ENCODE measurements at places on chromosomes 1 and 21.

GRCh38 chr1:115665319-115666096 is 23.7 kb downstream of the VANGL1 start:
- no peak for DNase-seq

- no peak for DNase-seq
These were observed 205.7 kb upstream of the SAMSN1 start for GRCh38 chr21:14751602-14752344.

GRCh38 chr21:25857308-25858074 is 122.7 kb downstream of the GABPA start:
- DNase-seq = no peak

GRCh38 chr1:237226177-237226944 is 184.4 kb downstream of the RYR2 start:
- DNase-seq = no peak

DNA sequence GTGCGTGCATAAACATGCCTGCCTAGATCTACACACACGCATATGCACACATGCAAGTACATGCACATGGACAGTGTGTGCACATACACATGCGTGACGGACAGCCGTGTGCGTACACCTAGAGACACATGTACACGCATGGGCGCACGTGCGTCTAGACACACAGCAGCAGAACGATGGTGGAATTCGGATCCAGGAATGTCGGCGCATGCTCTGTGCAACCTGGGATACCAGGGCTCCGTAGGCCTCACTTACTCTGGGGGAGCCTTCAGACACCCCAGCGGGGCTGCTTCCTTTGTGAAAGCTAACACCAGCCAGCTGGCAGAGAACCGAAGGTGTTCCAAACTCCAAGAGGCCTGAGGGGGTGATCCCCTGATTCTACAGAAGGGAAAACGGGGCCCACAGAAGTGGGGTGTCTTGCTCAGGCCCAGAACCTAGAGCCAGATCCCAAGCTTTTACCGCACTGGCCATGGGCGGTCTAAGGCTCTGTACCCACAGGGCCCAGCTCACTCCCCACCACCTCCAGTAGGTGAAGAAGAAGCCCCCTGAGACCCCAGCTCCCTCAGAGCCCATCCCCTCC is 27.4 kb upstream of the ARHGEF16 start:
- no peak for DNase-seq

- peak; percentile 32 for DNase-seq
These were observed 37.0 kb downstream of the CAPN8 start for GRCh38 chr1:223628233-223629125.

DNA sequence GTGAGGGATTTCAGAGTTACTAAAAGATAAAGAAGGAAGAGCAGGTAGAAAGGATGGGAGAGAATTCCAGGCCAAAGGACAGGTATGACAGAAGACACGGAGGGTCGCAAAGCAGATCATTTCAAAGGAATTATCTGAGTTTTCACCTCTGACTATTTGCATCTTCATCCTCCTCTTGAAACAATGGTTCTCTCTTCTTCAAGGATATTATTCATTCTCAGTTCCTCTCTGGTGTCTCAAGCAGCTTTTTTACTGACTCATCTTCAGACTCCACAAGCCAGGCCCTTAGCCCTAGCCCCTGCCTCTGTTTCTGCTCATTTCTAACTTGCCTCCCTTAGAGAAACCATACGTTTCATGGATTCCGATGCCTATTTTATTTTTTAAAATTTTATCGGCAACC is 15.0 kb downstream of the DDX59 start:
- no peak for DNase-seq

DNA sequence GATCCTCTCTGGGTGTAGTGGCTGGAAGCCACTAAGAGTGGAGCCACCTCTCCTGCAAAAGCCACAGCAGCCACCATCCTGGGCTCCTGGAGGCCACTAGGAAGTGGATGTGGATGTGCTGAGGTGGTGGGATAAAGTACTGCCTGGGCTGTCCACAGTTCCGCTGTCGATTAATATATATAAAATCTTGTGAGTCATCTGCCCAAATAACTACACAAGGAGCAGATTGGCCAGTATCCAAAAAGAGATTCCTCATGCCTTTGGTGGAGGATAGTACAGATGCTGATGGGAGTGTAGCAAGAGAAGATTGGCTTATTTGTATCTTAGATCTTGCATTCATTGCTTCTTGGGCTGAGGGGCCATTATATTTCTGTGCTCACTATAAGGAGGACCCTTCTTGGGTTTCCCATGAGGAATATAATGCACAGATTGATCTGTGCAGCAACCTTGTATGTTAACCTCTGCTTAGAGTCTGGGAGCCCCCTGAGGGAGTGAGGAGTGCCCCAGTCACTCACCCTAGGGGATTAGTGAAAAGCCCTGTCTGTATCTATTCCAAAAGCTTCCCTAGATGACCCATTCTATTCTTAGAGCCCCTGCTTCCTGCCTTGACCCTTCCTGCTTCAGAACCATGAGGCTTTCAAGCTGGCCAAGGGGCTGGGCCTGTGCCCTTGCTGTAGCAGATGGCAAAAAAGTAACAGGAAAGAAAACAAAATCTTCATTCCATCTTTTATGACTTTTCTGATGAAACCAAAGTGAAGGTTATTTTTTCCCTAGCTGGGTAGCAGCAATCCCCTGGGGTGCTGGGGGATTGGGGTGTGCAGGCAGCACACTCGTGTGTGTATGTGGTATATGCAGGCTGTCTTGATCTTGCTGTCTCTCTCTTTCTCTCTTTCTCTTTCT is 31.7 kb downstream of the RCSD1 start:
- no peak for DNase-seq

DNA sequence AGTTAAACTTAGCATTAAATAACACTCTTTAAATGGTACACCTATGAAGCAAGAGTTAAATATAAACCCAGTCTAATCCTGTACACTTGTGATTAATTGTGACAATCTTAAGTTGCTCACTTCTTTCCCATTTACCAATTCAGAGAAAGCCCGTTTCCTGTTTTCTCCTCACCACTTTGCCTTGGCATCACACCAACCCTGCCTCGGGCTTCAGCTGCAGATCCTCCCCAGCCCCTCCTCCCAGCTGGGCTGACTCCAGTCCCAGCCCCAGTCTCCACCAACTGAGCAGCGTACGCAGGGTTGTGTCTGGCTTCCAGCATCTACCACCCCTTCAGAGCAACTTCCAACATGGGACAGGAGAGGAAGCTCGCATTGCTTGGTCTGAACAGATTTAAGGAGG is 4.1 kb downstream of the PYCR2 start:
- peak; percentile 17 for DNase-seq

GRCh38 chr1:246157516-246157915 is 349.6 kb downstream of the SMYD3 start:
- no peak for DNase-seq

GRCh38 chr1:63316984-63317816 is 5.2 kb upstream of the FOXD3 start:
- DNase-seq = no peak

GRCh38 chr1:96967311-96967710 is 245.7 kb downstream of the PTBP2 start:
- DNase-seq = no peak

- no peak for DNase-seq
These were observed 2.3 kb downstream of the RPF1 start for GRCh38 chr1:84481317-84481716.

DNA sequence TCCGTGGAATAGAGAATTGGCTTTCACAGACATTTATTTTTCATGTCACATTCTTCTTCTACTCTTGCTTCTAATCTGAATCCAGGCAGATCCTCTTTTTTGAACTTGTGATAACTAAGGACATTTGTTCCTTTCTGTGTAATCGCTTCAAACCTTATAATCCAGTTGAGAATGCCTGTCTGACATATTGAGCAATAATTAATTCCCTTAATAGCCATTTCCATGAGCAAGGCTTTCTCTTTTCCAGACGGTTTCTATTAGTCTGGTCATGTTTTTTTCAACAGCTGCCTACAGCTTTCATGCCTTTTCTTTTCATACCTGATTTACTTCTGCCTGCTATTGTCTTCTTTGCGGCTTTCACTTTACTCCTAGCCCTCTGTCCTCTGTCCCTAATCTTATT is 163.4 kb downstream of the CYYR1 start:
- no peak for DNase-seq

- DNase-seq = no peak
These were observed 5.0 kb downstream of the DENND1B start for GRCh38 chr1:197770243-197770642.

- no peak for DNase-seq
These were observed 228.8 kb downstream of the OMA1 start for GRCh38 chr1:58317694-58318093.

DNA sequence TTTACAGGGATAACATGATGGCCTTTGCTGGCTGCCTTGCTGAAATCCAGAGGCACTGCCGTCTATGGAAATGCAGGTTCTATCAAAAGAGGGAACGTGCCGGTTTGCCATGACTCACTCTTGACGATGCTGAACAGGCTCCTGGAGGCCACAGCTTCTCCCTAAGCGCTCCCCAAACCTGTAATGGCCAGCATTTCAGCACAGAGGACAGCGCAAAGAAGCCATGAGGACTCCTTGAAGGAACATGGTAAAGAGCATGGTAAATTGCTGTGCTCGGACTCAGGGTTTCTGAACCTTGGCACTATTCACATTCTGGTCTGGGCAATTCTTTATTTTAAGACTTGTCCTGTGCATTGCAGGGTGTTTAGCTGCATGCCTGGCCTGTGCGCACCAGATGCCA is 217.5 kb downstream of the CAMTA1 start:
- DNase-seq = no peak

DNA sequence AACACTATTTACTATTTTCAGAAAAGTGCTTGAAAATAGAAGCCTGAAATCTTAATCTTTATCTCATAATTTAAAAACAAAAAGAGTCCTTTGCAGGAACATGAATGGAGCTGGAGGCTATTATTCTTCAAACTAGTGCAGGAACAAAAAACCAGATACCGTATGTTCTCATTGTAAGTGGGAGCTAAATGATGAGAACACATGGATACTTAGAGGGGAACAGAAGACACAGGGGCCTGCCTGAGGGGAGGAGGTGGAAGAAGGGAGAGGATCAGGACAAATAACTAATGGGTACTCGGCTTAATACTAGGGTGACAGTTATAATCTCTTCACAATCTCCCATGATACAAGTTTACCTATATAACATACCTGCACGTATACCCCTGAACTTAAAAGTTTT is 176.3 kb downstream of the SDCCAG8 start:
- no peak for DNase-seq

GRCh38 chr1:6969762-6970161 is 184.5 kb downstream of the CAMTA1 start:
- DNase-seq = no peak

GRCh38 chr1:156126630-156127534 is 12.4 kb downstream of the LMNA start:
- no peak for DNase-seq

GRCh38 chr1:36159614-36160387 is 3.8 kb downstream of the MAP7D1 start:
- no peak for DNase-seq

GRCh38 chr1:78426408-78426807 is 64.4 kb upstream of the PTGFR start:
- no peak for DNase-seq

DNA sequence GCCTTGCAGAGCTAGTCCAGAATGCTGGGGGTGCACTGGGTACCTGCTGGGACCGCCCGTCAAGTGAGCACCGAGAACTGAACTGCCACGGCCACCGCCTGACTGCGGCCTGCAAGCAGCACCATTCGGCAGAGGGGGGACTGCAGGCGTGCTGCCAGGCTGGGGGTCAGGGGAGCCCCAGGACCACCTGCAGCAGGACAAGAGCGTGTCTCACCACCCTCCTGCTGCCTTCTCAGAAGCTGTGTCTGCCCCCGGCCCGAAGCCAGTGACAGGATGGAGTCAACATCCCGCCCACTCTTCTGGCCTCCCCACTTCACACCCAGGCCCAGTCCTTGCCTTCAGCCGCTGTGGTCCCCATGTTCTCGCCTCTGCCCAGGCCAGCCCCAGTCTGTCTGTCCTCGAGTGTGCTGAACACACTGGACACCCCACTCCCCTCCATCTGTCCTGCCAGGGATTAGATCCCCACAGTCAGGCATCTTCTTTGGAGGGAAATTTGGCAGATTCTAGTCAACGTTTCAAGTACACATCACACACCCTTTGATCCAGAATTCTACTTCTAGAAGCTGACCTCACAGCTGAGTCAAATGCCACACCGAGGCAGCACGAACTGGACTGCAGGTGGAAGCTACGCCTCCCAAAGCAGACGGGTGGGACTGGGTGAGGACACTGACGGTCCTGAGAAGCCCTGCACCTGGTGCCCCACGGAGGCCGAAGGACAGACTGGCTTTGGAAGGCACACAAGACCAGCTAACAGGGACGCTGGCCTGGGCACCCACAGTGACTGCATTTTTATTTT is 26.0 kb downstream of the PTTG1IP start:
- DNase-seq = no peak

DNA sequence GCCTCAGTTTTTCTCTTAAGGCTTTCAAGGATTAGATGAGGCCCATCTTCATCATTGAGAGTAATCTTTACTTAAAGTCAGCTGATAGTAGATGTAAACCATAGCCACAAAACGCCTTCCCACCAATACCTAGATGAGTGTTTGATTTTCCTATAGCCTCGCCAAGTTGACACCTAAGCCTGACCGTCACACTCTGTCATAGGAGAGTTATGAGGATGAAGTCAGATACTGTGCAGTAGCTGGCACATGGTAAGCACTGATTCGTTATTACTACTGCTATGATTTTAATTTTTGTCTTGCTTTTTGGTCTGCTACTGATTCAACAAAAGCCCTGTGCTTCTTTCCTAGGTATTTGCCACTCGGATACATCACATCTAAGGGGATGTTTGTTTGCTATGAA is 395.5 kb downstream of the RPS6KC1 start:
- no peak for DNase-seq

DNA sequence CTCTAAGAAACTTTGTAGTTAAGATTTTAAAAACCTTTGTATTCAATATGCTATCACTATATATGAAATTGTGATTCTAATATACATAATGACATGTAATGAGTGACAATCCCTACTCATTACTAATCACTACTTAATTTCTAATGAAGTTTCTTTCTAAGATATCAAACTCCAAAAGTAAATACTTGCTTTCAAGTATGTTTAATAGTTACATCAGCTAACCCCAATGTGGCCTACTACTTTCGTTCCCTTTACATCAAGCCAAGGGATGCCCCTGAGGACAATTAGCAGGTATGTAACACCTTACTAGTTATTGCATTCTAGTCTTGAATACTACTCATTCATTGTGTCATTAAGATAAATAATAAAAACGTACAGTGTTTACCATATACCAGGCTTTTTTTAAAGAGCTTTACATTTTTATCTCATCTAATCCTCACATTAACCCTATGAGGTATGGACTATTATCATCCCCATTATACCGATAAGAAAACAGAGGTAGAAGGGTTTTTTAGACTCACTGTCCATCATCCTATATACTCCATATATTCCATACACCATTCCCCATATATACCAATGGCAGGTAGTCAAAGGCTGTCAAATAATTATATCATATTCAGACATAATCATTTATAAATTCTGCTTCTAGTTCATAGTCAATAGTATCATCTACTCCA is 4.2 kb downstream of the PPP1R15B start:
- no peak for DNase-seq

- no peak for DNase-seq
These were observed 90.7 kb downstream of the CDC7 start for GRCh38 chr1:91591175-91591974.

- no peak for DNase-seq
These were observed 169.4 kb upstream of the HMCN1 start for GRCh38 chr1:185564816-185565215.

DNA sequence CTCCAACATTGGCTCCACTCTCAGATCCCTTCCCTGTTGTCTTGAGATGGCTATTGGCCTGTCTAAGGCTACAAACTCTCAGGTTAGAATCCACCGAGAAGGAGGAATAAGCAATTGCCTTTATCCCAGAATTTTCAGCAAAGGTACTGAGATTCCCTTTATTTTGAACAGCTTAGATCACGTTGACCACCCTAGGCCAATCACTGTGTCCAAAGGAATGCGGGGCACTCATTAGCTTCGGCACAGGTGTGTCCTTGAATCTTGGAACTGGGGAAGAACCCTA is 6.9 kb downstream of the S100A11 start:
- no peak for DNase-seq

Measured in cerebellum (tissue), 4 donors.